Activated T-cell treated with anti-CD3 and anti-CD28 coated beads, Interleukin-2, amount 50 U/mL, for 4 hours (primary cell): ENCODE measurements at places on chromosomes 13 and 19. TPM values are rescaled to one million over a fixed set of nuclear protein-coding genes. Genes with fewer than 3 reads are reported as not detected.

- DNase-seq, result no peak
Measured at GRCh38 chr13:76677043-76677442, 209.2 kb downstream of the KCTD12 start.

DNA sequence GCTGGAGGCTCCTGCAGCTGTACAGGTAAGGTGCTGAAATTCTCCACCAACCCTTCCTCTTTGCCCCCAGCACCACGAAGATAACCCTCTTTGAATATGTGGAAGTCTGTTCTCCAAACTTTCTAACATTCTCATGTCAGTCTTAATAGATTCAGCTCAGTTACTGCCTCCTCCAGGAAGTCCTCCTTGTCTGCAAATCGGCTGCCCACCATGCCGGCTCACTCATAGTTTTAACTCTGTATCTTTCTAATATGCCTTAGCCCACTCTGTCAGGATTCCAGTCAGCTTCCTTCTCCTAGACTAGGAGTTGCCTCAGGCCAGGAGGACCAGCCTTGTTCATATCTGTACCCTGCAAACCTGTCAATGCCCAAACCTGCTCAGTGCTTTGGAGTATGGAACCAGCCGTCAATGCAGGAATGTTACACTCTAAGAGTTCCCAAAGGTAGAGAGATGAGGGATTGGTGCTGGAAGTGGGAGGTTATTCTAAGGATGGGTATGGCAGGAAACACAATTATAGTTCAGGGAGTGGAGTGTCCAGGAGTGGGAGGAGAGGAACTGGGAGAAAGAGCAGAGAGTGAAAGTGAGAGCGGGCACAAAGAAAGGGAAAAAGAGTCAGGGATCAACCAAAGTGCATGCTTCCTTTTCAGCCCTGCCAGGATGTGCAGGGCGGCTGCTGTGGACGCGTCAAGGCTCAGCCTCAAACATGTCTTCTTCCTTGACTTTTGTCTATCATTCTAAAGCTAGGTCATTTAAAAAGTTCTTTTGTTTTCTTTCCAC lies 38.0 kb upstream of the ALOX5AP start:
- no peak for DNase-seq

DNA sequence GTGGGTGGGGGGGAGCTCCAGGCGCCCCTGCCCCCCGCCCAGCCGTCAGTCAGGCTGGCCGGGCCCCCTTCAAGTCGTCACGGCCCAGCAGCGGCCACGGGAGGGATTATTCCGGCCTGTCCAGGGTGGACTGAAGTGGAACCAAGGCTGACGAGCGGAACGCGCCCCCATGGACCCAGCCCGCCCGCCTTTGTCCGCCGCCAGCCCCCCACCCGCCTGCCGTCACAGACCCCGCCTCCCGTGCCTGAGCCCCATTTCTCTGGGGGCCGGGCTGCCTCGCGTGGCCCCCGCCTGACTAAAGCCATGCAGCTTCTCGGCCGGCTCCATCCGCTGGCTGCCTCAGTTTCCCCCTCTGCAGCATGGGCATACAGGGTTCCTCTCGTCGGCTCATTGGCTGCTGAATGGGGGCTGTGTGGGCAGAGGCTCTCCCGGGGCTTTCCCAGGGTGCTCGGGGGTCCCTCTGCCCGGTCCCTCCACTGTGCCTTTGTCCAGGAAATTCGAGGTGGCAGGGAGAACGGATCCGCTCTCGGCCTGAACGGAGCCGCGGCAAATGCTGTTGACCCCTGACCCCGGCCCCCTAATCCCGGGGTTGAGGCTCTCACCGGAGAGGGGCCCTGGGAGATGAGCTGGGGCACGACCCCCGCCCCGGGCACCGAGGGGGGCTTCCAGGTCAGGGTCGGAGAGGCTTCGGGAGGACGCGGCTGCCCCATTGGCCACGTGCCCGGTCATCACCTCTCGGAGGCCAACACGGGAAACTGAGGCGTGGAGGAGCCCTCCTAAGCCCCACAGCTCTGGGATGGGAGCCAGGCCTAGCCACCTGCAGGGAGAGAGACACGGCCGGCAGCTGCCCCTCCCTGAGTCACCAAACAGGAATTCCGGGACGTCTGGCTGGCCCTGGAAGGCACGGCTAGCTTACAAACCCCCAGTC lies 27.4 kb downstream of the EFNA2 start:
- no peak for DNase-seq

- no peak for DNase-seq
Measured at GRCh38 chr13:111661052-111661451, 340.6 kb downstream of the TEX29 start.

DNA sequence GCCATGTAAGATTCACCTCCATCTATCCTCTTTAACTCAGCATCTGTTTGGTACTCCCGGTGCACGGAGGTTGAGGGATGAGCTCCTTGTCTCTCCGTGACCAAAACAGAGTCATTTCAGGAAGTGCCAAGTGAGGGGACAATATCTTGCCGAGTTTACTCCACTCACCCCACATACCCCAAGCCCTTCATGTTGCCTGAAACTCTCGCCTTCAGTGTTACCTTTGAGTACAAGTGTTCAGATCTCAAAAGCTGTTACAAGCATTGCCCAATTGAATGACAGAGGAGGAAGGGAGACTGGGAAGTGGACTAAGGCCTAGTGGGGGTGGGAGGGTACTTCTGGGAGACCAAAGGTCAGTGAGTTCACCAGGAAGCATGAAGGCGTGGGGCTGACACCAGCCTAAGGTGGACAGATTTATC lies 6.0 kb upstream of the SIGLEC12 start:
- no peak for DNase-seq

GRCh38 chr13:113602291-113602988 lies 17.9 kb downstream of the TFDP1 start:
- no peak for DNase-seq

DNA sequence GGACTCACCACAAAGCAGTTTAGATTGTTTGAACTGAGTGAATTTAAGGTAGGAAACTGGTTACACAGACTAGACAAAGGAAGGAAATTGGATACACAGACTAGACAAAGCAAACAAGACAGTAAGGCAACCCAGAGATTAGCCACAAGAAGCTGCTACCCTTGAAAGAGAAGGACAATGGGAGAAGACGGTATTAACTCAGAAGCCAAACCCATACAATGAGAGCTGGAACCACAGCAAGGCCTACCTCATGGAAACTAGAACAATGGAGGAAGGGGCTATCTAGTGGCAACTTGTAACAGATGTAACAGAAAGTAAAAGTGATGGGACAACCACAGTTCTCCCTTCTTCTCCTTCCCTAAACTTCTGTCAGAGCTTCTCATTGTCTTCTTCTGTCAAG lies 410.9 kb upstream of the SPRY2 start:
- no peak for DNase-seq

The AMH gene
- 3.9 TPM for total RNA-seq

The PCDH20 gene
- total RNA-seq, result not detected

The FFAR2 gene
- total RNA-seq, result not detected
